ENCODE measurements at places on chromosomes 5 and 9.

GRCh38 chr5:139851558-139851957, 56.0 kb downstream of the PSD2 start:
- no peak for DNase-seq

GRCh38 chr5:173640156-173640804, 23.8 kb upstream of the BOD1 start:
- DNase-seq: no peak

DNA sequence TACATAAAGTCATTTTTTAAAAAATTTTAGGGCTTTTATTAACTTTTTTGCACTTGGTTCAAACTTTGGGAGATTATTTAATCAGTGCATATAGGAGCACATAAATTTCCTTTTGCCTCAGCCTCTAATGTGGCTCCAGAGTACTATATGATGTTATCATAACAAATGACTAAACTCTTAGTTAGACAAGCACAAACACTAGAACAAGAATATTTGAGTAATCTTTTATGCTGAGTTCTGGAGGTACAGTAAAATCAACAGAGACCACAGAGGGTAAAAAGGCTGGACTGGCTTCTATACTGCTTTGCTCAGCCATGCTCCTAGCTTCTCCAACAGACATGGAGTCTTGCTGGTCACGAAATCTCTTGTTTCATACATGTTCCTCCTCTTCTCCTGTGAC, 52.5 kb upstream of the SGCD start:
- DNase-seq: no peak

DNA sequence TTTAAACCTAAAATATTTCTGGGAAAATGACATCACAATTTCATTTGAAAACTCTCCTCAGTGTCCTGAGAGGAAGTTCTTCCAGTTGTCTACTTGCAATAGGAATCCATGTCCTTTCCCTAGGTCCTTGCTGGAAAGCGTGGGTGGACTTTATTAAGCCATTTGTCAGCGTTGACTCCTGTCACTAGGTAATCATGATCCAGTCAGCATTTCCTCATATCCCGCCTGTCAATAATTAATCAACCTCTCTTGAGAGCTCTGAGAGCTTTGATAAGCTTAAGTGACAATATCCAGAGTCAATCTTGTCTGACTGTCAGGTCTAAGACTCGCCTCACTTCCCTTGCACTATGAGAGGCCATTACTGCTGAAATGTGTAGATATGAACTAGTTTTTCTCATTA, 107.2 kb upstream of the SLIT3 start:
- no peak for DNase-seq

DNA sequence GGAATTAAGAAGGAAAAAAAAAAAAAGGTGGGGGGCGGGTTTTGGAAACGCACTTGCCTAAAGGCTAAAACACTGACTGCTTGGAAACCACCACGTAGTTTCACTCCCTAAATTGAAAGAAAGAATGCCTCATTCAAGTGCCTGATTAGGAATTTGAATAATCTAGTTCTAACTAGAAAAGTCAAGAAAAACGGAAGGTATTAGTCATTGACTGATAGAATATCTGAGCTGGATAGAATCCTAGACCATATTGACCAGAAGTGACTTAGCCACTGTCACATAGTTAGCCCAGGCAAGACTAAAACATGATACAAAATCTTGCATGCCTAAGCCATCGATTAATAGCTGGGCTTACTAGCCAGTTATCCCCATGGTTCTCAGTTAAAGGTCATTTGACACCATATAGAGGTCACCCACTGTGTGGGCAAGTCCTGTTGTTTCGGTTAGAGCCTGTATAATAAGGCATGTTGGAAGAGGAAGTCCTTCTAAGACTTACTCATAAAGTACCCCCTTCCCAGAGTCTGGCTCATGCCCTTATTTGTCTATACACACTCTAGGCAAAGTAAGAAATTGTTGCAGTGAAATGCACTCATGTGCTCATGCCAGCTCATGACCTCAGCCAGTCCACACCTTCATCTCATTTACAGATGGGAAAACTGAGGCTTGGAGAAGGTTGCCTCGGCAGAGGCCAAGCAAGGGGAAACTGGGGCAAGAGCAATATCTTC, 40.2 kb downstream of the SH3RF2 start:
- DNase-seq: no peak

DNA sequence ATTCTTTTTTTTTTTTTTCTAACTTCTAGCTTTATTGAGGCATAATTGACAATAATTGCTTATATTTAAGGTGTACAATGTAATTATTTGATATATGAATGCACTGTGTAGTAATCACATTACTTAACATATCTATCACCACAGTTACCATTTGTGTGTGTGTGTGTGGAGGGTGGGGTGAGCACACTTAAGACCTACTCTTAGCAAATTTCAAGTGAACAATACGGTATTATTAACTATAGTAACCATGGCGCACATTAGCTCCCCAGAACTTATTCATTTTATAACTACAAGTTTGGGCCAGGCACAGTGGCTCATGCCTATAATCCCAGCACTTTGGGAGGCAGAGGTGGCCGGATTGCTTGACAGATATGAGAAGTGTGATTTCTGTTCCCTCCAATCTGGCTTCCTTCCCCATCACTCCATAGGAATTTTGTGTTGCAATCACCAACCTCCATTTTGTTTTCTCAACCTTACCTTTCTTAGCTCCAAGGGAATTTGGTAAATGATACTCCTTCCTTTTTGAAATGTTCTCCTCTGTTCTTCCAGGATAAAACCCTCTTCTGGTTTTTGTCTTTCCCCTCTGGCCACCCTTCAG, 14.9 kb downstream of the TXN start:
- no peak for DNase-seq

DNA sequence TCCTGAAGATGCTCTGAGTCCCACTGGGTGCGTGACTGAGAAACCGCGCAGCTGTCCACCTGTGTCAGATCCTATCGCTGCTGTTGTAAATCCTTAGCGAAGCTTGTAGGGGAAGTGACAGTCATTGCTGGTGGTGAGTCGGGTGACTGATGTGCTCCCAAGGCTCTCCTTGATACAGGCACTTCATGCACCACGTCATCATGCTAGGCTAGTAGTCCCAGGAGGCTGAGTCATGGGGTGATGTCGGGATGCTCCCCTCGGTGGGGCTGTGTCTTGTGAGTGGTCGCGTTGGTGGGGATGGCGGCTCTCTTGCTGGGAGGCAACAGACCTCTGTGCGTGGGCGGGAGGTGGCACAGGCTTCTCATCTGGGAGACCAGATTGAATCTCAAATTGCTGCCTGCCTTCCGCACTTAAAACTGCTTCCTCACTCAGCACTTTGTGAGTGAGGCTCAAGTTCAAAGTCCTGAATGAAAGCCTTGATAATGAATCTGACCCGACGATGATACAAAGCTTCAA, 84.7 kb downstream of the CSNK1A1 start:
- no peak for DNase-seq

DNA sequence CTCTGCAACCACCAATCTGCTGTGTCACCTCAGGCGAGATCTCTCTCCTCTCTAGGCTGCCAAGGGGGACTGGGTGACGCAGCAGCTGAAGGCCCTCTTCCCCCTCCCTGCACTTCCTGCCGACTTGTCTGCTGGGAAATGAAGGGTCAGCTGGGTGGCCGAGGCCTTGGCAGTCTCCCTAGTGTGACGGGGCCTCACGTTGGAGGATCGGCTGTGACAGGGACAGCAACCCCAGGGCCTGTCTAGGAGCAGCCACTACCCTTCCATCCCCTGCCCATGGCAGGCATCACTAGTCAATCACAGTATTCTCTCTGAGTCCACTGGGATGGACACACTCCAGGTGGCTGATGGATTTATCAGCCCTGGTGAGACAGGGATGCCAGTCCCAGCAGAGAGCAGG, 107.3 kb upstream of the SARDH start:
- DNase-seq: no peak

DNA sequence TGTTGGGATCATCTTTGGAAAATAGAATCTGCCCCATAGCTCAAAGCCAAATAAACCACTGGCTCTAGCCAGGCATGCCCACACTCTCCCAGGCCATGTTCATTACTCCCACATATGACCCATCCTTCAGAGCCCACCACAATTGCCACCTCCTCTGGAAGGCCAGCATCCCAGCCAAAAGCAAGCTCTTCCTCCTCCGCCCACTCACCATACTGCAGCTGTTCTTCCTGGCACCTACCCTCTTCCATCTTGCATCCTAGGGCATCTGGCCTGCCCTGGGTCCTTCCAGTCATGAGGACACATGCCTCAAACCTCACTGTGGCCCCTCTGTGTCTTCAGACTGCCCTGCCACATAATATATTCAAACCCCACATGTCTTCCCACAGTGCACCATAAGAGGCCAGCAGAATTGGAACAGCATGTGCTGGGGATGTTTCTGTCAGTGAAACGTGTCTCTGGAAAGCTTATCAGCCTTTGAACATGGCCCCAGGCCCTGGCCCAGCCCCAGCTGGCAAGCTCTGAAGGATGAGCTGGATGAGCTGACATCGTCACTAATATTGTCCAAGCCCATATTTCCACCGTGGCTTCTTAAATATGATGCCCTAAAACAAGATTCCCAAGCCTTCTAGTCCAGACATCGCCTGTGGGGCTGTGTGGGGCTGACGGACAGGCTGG, 230.8 kb downstream of the AGTPBP1 start:
- no peak for DNase-seq

GRCh38 chr9:127095411-127095810, 27.0 kb downstream of the ANGPTL2 start:
- no peak for DNase-seq

- no peak for DNase-seq
Measured at GRCh38 chr9:4638968-4639367, 23.1 kb upstream of the PLPP6 start.

DNA sequence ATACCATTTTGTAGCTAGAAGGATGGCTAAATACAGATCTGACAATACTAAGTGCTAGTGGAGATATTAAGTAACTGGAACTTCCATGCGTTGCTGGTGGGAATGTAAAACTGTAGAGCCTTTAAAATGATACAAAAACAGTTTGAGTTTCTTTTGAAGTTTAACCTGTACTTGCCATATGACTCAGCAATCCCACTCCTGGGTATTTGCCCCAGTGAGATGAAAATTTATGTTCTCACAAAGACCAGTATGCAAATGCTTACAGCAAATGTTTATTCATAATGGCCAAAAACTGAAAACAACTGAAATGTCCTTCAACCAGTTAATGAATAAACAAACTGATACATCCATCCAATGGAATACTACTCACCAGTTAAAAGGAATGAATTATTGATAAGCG, 137.3 kb downstream of the SLC12A2 start:
- DNase-seq: no peak

DNA sequence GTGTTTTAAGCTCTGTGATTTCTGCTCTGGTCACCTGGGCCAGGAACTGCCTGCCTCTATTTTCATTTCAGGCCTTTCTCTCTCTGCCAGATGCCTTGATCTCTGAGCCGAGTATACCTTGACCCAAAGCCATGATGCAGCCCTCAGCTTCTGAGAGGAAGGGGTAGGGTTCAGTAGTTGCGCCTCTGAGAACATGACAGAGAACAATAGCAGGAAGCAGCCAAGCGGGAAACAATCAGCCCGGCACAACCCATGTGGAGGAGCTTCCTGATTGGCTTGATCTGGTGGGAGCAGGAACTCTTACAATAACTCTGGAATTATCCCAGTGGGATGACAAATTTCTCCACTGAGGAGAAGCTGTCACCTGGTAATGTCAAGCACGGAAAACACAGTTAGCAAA, 127.4 kb downstream of the PALM2AKAP2 start:
- no peak for DNase-seq

GRCh38 chr9:36136272-36136893, at the start of gene GLIPR2:
TSS of gene GLIPR2 (plus strand) at chr9:36136733. CDS start at chr9:36136779, 46 bp downstream.
- peak; percentile 71 for DNase-seq

DNA sequence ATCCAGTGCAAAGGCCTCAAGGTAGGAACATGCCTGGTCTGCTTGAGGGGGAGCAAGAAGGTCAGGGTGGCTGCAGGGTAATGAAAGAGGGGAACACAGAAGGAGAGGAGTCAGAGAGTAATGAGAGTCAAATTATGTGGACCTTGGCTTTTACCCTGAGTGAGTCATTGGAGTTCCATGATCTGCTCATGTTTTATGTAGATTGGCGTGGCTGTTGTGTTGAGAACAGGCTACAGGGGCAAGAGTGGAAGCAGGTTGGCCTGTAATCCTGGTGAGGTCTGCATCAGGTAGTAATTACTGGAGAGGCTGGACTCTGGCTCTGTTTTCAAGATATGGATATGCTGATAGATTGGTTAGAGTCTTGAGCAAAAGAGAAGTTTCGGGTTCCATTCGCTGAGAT, 177.7 kb upstream of the NR3C1 start:
- no peak for DNase-seq

GRCh38 chr5:179530069-179530998, 20.0 kb upstream of the RUFY1 start:
- DNase-seq: peak; percentile 40

DNA sequence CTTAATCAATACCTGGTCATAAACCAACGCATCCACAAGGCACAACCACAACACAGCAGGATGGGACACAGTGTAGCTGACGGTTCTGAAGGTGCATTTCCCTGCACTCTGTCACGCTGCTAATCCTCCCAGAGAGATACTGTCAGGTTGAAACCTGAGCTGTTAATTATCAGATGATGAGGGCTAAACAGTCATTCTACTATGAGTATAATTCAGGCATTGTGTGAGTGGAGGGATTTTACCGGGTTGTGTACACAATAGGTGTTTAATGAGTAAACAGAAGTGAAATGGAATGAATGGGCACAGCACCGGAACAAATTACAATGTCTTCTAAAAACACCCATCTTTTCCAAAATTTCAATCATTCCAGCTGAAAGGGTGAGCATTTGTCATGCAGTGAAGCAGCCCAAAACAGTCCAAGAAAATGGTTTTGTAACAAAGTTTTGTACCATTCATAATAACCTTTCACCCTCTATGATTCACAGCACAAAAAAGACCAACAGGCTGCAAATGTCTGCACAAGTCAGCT, 71.5 kb downstream of the ABCA1 start:
- no peak for DNase-seq

DNA sequence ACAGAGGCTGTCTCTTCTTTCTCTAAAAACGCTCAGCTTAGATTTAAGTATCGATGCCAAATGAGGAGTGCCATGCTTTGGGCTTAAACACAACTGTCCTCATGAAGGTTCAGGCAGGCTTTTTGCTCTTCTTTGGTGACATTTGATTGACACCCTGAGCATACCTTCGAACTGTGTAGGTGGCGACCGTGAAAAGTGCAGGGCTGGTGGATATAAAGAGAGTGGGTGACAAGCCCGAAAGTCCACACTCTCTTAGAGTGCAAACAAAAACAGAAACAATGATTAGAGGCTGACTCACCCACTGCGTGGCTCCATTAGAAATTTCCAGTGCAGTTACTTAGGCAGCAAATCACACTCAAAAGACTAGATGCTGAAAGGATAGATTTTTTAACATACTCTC, 141.7 kb downstream of the SYK start:
- no peak for DNase-seq

- DNase-seq: no peak
Measured at GRCh38 chr9:99085949-99086948, 18.7 kb upstream of the TGFBR1 start.

GRCh38 chr9:37747271-37747753, 6.3 kb upstream of the TRMT10B start:
- peak; percentile 11 for DNase-seq

Measured in activated T-helper 1 cell treated with Interleukin-2 at 50 U/mL for 16 hours (primary cell).